ENCODE measurements at places on chromosomes 1 and 21.

DNA sequence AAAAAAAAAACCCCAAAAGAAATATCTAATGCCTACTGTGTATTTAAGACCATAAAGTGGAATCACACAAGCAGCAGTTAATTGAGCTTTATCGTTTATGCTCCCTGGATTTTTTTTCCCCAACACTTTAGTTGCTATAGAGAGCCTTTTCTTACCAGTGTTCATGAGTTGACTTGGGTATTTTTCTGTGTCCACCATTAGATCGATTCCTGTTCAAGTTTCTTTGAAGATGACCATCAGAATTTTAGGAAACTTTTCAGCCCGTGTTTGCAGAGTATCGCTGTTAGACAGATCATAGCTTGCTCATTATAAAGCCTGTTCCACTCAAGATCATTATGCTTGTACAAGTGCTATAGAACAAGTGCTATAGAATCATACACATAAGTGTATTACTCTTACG is 1.5 kb downstream of the RALGPS2 start:
- DNase-seq = no peak

GRCh38 chr1:226309398-226310244 is 657 bp upstream of the LIN9 start:
- no peak for DNase-seq

DNA sequence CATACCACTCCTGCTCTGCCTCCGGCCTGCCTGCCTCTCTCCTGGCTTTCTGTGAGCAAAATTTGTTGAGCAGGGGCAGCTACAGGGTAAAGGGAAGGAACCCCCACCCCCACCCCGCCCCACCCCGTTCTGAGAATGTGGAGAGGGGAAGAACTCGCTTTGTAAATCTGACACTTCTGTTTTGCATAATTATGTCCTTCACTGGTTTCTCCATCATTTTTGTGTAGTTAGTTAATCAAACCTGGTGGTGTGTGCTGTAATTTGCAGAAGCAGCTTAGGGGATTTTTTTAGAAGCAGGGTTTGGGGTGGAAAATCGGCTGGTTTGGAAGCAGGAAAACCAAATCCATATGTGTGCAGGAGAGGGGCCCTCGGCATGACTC is 58.1 kb upstream of the TMEM51 start:
- DNase-seq = no peak

- DNase-seq = no peak
Measured at GRCh38 chr1:234691567-234691966, 81.6 kb upstream of the IRF2BP2 start.

- no peak for DNase-seq
Measured at GRCh38 chr1:177163844-177164379, 600 bp downstream of the ASTN1 start.

- no peak for DNase-seq
Measured at GRCh38 chr1:2003541-2004131, at the start of gene CFAP74. TSS of gene CFAP74 (minus strand) at chr1:2003786. CDS start at chr1:1990956, 12,830 bp downstream.

GRCh38 chr1:29916656-29917369 is 680.5 kb downstream of the PTPRU start:
- DNase-seq = no peak

DNA sequence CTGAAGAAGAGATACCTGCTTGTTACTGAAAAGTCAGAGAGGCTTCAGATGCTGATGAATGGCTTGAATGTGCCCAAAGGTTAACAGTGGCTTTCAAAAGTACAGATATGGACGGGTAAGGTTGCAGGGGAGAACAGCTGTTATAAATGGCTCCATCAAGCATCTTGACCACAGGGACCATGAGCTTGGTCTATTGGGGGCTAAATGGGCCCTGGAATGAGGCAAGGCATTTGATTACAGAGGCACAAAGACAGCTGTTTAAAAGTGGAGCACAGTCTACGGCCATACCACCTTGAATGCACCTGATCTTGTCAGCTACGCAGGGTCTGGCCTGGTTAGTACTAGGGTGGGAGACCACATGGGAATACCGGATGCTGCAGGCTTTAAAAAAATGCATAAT is 48.3 kb downstream of the C1orf198 start:
- DNase-seq = no peak

DNA sequence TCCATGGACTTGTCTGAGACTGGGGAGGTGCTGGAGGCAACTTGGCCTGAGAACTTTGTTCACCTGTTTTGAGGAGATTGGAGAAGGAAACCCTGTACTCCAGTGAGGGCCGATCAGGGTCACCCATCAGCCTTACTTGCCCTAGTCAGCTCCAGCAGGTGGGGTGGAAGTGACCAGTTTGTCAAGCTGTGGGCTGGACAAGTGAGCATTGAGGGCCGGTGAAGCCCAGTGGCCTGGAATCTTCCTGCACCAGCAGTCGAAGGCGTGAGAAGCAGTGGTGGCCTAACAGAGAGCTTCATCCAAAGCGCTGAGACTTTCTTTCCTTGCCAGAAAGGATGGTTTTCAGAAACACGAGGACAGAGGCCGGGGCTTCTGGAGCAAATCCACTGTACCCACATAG is 9.6 kb downstream of the SLC37A1 start:
- no peak for DNase-seq

DNA sequence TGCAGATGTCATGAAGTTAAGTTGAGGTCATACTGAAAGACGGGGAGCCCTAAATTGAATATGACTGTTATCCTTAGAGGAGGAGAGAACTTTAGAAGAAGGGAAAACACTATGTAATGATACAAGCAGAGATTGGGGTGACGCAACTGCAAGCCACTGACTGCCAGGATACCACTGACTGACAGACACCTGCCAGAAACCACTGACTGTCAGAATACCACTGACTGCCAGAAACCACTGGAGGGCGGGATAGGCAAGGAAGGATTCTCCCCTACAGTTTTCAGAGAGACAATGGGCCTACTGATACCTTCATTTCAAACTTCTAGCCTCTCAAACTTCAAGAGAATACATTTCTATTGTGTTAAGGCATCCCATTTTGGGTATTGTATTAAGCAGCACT is 388.7 kb downstream of the USH2A start:
- no peak for DNase-seq

- DNase-seq = no peak
Measured at GRCh38 chr1:47971385-47972160, 25.6 kb downstream of the TRABD2B start.

DNA sequence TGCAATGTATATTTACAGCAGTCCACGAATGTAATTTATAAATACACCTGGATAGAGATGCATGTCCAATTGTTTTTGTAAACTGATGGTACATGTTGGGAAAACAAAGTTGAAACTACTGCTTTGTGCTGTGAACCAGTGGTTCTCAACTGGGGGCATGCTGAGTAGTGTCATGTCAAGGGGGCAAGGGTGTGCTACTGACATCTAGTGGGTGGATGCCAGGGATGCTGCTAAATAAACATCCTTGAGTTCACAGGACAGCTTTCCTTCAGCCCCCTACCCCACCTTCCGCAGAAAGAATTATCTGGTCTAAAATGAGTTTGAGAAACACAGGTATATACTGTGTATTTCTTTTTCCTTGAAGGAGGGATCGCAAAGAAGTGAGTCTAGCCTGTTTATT is 95.9 kb downstream of the RASAL2 start:
- DNase-seq = no peak

- no peak for DNase-seq
Measured at GRCh38 chr1:99561952-99562351, 84.0 kb upstream of the PALMD start.

- DNase-seq = no peak
Measured at GRCh38 chr1:101131239-101131843, 105.5 kb upstream of the S1PR1 start.

- DNase-seq = no peak
Measured at GRCh38 chr21:36003776-36004175, 56.5 kb downstream of the SETD4 start.

- no peak for DNase-seq
Measured at GRCh38 chr1:114718661-114719423, 2.3 kb upstream of the NRAS start.

GRCh38 chr1:243508303-243508713 is 252.5 kb downstream of the SDCCAG8 start:
- no peak for DNase-seq

DNA sequence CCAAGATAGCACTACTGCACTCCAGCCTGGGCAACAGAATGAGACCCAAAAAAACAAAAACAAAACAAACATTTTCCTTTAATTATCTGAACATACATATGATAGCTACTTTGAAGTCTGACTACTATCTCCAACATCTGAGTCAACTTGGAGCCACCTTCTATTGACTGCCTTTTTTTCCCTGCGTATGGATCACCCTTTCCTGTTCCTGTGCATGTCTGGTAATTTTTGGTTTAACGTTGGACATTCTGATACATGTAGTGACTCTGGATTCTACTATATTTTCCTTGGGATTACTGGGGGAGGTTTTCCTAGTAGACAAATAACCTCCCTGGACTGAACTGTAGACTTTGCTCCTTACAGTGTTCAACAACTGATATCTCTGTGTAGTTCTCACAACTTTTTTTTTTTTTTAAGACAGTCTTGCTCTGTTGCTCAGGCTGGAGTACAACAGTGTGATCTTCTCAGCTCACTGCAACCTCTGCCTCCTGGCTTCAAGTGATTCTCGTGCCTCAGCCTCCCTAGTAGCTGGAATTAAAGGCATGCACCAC is 70.3 kb downstream of the KIAA0319L start:
- DNase-seq = no peak

GRCh38 chr1:29121516-29121935 is 2.2 kb downstream of the TMEM200B start:
- DNase-seq = no peak

DNA sequence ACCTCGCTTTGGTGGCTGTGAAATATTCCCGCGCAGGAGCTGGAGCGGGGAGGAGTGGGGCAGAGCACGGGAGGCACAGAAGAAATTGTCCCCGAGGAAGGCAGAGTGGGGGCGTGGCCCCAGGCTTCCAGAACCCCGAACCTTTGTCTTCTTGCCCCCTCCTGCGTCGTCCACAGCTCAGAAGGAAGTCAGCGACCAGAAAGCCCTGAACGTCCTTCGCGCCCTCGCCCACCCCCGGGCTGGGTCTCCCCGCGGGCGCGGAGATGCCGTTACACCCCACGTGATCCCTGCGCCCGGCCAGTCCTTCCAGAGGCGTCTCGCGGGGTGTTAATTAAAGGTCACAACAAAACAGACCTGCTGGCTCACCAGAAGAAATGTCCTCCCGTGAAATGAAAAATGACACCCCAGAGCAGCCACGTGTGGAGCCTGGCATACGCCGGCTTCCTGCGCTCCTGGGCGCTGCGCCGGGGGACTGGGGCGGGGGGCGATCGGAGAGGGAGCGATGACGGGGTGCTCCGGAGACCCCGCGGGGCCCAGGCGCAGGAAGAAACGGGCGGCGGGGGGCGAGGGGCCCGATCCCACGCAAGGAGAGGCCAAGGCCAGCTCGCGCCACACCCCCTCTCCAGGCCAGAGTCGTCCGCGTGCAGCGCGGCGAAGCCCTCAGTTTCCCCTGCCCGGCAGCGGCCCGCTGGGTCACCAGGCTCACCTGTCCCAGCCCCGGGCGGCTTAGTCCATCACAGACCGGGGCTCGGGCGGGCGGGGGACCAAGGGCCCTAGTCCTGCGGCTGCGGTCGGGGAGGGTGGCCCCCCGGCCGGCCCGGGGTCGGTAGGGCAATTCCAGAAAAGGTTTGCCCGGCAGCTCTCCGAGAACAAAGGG is 995 bp upstream of the KIF26B start:
- DNase-seq = no peak

GRCh38 chr21:29215709-29216108 is 83.0 kb upstream of the BACH1 start:
- no peak for DNase-seq

DNA sequence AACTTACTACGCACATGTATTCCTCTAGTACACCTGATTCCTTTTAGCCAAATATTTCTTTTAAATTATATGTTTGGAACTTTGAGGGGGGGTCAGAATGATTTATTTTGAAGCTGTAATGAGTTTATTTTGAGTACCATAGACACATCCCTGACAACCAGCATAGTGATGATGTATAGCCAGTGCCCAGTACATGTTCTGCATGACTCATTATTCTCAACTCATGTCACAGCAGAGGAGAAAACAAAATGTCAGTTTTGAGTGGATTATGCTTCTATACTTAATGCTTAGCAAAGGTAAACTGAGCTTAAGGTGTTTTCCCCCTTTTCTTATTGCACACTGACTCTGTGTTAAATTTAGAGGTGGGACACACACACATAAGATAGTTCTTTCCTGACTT is 22.4 kb upstream of the LEPR start:
- no peak for DNase-seq

- DNase-seq = peak; percentile 52
Measured at GRCh38 chr1:8090241-8090702, 64.2 kb upstream of the ERRFI1 start.

- DNase-seq = no peak
Measured at GRCh38 chr1:29450591-29450990, 214.3 kb downstream of the PTPRU start.

DNA sequence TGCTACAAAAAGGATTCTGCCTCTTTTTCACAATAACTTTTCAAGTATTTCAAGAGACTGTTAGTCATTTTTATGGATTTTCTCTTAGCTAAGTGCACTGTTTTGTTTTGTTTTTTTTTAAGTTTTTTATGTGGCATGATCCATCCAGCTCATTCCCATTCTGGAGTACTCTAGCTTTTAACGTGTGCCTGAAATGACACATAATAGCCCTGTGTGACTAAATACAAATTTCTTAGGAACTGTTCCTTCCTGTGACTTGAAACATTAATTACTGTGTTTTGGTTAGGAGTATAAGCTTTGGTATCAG is 143.9 kb downstream of the HS2ST1 start:
- DNase-seq = no peak

DNA sequence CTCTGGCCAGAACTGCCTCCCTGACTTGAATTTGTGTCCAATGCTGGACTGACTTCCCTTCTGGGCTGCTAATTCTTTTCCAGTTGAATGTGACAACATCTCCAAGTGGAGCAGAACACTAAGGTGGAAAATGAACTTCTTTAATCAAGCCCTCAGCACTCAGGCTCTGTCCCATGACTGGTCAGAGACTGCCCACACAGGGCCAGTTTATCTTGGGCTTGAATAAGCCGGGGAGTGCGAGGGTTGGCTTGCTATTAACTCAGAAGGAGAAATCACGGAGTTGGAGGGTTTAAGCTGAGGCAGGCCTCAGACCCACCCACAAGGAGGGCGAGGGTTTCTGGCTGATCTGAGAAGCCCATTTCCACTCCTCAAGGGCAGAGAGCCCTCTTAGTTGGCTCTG is 12.4 kb downstream of the KCNA10 start:
- DNase-seq = no peak

- no peak for DNase-seq
Measured at GRCh38 chr1:186540521-186540920, 79.6 kb upstream of the PDC start.

DNA sequence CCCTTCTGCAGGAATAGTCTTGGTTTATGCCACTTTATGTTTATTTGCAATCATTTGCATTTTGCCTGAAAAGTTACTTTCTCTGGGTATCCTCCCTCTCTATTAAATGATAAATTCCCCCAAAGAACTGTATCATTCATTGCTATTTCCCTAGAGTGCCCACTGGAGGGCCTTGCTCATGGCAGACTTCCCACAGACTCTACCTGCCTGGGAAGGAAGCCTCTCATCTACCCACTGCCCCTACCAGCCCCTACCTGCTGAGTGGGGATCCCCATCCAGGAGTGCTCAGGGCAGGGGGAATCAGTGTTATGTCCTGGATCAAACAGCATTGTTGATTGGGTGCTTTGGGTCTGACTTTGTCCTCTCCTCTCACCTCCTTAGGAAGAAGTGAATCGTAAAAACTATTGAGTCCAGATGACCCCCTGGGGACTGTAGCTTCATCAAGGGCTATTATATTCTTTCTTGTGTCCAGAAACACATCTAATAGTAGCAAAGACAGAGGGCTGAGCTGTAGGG is 6.8 kb upstream of the LRRN2 start:
- no peak for DNase-seq
